CD4-positive, alpha-beta T cell treated with Interleukin-2 at 100 ng/mL for 4 hours (primary cell): ENCODE measurements at places on chromosomes 6 and 20.

- peak; percentile 40 for DNase-seq
Observed at GRCh38 chr6:35635601-35636597, 52.8 kb downstream of the FKBP5 start.

GRCh38 chr6:81844686-81845085 is 92.2 kb upstream of the TENT5A start:
- no peak for DNase-seq

DNA sequence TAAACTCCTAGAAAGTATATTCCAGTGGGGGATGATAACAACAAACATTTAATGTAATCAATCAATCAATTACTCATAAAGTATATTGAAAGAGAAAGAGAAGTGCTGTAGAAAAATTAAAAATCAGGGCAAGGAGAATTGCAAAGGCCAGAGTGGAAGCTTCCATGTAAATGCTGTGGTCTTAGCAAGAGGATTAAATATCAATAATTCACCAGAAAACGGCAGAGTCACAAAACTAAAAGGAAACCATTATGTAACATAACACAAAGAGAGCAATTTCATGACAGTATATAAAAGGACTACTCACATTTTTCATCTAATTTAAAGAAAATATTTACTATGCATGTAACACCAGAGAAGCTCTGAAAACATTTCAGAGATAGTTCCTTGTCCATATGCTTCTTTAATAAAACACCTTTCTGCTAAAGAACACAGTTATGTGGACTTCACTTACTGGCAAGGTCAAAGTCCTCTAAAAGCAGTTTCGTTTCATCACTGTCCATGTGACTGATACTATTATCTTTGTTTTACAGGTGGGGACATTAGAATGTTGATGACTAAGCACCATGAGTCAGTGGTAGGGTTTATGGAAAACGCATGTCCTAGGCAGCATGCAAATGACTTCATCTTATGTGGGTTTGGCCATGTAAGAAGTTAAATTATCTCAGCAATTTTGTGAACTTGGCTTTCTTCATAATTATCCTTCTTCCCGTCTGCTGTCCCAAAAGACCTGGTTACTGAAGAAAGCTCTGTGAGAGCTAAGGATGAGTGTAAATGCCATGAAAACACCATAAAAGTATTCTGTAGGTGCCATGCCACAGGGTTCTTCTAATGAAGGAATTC is 185.8 kb upstream of the TENT5A start:
- DNase-seq, result no peak

DNA sequence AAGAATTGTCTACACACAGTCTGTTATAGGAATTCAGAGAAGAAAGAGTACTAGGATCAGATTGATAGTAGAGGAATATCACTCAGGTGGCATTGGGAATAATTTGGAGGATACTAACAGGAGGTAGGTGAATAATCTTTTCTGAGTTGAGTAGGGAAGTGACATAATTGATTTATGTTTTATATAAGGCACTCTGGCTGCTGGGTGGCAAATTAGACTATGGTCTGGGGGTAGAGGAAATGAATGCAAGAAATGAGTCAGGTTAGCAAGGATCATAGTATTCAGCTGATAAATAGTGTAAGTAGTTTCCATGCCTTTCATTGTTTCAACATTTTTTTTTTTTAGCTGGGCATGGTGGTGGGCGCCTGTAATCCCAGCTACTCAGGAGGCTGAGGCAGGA is 113.3 kb downstream of the CDKAL1 start:
- DNase-seq, result no peak

DNA sequence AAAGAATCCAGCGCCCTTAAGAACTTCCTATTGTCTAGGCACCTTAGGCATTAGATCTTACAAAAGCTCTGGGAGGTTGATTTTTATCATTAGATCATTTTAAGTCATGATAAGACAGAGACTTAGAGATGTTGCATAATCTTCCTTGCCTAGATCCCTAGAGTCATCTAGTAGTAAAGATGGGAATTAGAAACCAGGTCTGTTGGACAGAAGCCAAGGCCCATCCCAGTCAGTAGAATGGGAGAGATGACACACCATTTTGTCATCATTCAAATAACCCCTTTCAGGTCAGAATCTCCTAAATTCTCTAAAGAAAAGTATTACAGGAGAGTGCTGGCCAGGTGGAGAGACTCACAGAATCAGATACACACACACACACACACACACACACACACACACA is 579.1 kb downstream of the BMP2 start:
- no peak for DNase-seq

- DNase-seq, result no peak
Observed at GRCh38 chr6:21404577-21404976, 189.0 kb upstream of the SOX4 start.

- no peak for DNase-seq
Observed at GRCh38 chr6:72078096-72078495, 191.7 kb downstream of the RIMS1 start.

DNA sequence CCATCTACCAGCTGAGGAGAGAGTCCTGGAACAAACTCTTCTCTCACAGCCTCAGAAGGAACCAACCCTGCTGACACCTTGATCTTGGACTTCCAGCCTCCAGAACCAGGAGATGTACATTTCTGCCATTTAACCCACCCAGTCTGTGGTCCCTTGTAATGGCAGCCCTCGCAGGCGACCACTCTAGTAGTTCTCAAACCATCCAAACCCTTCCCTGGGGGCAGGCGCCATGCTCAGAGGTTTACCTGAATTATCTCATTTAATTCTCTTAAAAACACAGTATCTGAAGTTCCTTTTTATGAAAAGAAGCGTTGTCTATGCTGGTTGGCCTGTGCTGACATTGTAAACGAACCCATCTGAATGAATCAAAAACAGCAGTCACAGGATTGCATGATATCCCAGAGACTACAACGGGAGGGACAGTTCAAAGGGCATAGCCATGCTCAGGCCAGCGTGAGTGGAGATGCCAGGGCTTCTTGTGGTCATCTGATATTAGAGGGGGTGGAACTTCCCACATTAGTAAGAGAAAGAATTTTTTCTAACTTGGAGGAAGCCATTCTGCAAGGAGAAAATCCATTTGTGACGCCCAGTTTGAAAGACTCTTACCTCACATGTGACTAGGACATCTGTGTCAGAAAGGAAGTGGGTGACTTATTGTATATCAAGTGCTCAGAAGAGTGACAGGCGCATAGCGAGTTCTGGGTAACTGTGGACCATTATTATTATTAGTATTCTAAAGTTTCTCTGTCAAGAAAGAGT is 17.2 kb upstream of the TAGAP start:
- DNase-seq, result peak; percentile 81

GRCh38 chr6:44681761-44682160 is 294.3 kb downstream of the CDC5L start:
- no peak for DNase-seq

DNA sequence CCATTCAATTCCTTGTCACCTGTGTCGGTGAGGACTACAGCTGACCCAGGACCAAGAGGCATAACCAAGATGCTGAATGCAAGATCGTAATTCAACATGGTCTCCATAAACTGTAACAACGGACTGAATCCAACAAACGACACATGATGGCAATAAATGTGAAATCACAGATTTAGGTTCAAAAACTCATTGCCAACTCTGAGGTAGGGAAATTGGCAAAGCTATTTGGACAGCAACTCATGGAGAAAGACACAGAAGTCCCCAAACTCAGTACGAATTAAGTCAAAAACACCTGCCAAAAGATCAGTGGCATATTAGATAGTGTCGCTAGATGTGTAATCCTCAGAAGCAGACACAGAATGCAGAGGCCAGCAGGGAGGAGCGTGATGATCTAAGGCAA is 25.0 kb downstream of the CPNE5 start:
- DNase-seq, result no peak

DNA sequence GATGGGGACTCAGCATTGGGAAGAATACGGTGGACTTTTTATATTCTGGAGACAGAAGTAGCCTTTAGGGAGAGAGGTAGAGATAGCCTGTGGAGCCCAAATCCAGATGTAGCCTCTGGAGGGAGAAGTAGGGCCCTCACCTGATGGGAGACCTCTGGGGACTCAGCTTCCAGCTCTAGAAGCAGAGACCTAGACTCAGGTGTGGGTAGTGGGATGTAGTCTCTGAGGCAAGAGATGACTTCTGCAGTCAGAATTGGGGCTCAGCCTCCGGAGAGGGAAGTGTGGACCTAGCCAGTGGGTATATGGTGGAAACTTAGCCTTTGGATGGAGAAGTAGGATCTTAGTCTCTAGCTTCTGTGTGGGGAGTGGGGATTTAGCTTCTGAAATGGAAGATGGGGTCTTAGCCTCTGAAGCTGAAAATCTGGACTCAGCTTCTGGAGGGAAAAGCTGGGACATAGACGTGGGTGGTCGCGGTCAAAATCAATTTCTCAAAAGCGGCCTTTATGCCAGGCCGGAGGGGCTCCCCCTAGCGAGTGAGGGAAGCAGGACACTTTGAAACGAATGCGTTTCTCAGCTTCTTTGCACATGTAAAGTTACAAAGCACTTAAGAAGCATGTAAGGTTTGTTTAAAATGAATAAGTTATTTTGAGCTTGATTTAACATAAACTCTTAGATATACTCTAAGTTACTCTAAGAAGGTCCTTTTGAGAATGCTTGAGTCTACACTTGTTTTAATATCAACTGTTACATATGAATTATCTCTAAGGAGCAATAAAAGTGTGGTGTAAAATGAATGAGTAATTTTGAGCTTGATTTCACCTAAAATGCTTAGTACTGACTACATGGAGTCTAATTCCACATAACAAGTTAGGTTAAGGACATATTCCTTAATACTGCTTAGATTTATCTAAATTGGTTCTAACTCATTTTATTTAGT is 12.9 kb upstream of the ZNF343 start:
- peak; percentile 63 for DNase-seq

DNA sequence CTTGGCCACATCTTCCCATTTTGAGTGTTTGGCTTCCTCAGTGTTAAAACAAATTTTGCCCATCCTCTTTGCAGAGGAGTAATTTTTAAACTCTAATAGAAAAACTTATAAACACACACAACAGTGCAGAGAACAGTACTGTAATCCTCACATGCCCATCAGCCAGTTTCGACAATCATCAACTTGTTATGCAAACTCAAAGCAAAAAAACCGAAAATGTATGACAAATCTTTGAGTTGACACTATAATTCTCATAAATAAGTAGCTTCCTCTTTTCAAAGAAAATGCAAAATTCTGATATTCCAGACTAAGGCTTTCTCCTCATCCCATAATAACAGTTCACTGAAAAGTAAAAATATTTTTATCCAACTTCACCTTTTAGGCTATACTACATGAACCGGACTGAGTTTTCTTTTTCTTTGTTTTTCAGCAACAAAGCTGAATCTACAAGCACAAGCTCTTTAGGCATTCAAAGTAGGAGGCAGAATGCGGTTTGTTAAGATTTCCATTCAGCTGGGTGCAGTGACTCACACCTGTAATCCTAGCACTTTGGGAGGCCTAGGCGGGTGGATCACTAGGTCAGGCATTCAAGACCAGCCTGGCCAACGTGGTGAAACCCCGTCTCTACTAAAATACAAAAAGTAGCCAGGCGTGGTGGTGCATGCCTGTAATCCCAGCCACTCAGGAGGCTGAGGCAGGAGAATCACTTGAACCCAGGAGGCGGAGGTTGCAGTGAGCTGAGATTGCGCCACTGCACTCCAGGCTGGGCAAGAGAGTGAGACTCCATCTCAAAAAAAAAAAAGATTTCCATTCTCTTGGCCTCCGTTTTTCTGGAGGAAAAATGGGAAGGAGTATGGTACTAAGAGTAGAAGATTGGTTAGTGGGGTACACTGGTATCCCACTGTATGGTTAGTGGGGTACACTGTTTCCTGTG is 74.8 kb downstream of the GCNT2 start:
- no peak for DNase-seq

GRCh38 chr6:113450061-113450465 is 407.1 kb upstream of the MARCKS start:
- DNase-seq, result no peak

DNA sequence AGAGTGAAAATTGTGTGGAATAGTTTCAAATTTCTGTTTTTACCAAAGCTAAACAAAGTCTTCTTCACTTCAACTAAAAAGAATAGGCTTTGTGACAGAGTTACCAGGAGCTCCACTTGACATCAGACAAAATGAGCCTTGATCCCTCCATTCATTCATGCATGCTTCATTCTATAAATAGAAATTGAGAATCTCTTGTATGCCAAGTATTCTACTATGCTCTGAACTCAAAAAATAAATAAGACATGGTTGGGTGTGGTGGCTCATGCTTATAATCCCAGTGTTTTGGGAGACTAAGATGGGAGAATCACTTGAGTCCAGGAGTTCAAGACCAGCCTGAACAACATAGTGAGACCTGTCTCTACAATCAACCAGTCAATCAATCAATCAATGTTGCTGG is 236.6 kb upstream of the FAM83B start:
- no peak for DNase-seq

DNA sequence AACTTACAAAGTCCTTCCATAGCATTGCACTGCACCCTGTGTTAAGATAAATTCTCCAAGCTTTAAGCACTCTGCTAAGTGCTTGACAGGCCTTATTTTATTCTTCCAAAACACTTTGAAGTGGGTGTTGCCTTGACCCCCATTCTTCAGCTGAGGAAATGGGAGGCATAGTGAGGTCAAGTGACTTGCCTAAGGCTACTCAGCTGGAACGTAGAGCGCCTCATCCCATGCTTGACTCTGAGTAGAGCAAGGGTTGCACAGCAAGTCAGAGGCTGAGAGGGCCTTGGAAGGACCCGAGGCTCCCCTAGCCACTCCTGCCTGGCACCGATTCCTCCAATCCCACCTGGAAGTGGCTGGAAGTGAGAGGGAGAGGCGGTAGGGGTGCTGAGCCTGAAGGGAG is 19.6 kb upstream of the CSNK2A1 start:
- DNase-seq, result no peak

- DNase-seq, result no peak
Observed at GRCh38 chr6:86822747-86823146, 114.6 kb upstream of the HTR1E start.

- no peak for DNase-seq
Observed at GRCh38 chr6:90216072-90216977, 80.3 kb downstream of the BACH2 start.

GRCh38 chr6:148892247-148892646 is 145.4 kb downstream of the UST start:
- no peak for DNase-seq

DNA sequence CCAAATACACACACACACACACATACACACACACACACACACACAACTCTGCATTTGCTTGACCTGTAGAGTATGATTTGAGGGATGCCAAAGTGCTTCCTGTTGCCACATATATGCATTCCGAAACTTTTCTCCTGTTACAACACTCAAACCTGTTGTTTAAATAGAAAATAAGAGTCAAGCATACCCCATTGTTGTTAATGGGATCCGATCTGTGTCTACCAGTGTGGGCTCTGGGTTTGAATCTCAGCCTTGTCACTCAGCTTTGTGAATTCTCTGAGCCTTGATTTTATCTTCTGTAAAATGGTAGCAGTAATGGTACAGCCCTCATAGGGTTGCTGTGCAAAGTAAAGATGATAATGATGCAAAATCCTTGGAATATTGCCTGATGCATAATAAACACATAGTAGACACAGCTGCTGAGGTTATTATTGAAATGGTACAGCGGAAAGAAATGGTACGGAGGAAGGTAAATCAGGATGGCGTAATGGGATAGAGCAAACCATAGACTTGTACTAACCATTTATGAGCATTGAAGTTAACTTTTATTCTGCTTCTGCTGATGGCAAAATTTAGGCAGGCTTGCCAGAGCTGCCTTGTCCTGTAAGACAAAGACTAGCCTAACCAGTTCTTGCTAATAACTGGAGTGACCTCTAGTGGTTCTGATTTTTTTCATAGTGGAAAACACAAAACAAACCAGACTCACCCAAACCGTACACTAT is 113.5 kb upstream of the PHACTR1 start:
- no peak for DNase-seq
